Endothelial cell of umbilical vein (primary cell): ENCODE measurements at places on chromosomes 7 and 10. TPM values are rescaled to one million over a fixed set of nuclear protein-coding genes. Genes with fewer than 3 reads are reported as not detected.

GRCh38 chr7:69047151-69047754 lies 551.0 kb upstream of the AUTS2 start:
- no peak for DNase-seq

DNA sequence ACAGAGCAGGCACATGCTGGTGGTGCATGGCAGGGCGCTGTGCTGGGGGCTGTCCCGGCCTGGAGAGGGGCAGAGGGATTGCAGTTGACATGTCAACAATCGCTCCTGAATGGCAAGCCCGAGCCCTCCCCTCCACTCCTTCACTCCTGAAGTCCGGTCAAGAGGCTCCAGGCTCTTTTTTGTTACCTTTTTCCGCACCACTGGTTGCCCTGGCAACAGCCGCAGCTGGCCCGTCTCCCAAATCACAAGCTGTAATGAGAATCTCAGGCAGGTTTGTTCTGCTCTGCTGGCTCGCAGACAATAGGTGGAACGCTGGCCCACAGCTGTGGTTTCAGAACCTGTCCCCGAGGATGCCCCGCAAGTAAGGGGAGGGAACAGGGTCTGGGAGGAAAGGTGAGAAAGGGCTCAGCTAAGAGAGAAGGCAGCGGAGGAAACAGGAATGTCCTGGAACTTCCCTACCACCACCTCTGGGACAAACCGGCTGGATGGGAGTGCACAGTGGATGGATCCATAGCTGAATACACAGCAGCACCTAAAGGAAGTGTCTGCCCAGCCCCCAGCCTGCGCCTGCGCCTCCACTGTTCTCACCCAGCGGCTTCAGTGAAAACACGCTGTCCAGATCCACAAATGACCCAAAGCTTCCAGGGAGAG lies 58.9 kb downstream of the CALML3 start:
- no peak for DNase-seq

- DNase-seq = peak; percentile 5
These were observed 107.2 kb upstream of the FAM180A start for GRCh38 chr7:135855846-135856245.

PRLHR gene
- not detected in 2 replicates for total RNA-seq

NANOS1 gene
- 0.40 and 0.76 TPM in 2 replicates for total RNA-seq
